Activated CD4-positive, alpha-beta T cell treated with anti-CD3 and anti-CD28 coated beads, Interleukin-2, Interleukin-6, amounts not matched to agents 100 ng/mL and 50 ng/mL, durations not matched to agents 16 hours and 8 hours (primary cell): ENCODE measurements at places on chromosomes 4 and X.

GRCh38 chr4:76559236-76560071 lies 124.4 kb downstream of the SHROOM3 start:
- no peak for DNase-seq

DNA sequence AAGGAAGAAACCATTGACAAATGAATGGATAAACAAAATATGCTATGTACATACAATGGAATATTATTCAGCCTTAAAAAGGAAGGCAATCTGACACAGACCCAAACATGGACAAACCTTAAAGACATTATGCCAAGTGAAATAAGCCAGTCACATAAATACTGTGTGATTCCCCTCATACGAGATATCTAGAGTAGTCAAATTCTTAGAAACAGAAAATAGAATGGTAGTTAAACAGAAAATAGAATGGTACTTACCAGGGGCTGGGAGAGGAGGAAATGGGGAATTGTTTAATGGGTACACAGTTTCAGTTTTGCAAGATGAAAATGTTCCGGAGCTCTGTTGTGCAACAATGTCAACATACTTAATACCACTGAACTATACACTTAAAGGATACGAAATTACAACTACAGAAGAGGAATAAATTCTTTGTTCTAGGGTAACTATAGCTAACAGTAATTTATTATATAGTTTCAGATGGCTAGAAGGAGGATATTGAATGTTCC lies 47.8 kb upstream of the DUSP21 start:
- DNase-seq = no peak

DNA sequence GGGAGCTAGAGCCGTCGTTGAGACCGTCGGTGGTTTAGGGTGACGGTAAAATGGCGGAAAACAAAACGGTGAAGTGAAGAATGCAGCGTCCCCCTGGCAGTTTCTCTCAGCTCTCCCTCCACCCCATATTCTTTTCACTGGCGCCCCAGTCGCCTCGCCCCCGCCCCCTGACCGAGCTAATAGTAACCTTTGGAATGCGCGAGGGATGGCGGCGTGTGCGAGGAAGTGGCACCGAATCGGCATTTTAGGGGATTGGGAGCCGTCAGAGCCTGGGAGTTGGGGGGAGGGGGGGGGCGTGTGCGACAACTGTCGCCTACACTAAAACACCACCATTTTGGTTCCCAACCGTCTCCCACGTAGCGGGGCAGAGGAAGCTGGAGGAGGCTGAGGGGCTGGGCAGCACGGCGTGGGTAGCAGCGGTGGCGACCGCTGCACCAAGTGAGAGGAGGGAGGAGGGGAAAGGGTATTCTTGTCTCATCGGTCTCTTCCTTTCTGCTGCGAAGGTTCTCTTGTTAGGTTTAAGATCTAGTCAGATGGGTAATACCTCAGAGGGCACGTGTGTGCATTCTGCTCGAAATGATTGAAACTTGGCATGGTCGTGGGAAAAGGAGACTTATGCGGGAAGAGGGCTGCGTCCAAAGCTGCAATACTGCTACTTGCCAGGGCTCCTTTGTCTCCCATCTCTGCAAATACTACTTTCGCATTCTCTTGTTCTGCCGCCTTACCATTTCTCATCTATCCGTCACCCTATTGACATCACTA lies 840 bp downstream of the ZNF711 start:
- no peak for DNase-seq

DNA sequence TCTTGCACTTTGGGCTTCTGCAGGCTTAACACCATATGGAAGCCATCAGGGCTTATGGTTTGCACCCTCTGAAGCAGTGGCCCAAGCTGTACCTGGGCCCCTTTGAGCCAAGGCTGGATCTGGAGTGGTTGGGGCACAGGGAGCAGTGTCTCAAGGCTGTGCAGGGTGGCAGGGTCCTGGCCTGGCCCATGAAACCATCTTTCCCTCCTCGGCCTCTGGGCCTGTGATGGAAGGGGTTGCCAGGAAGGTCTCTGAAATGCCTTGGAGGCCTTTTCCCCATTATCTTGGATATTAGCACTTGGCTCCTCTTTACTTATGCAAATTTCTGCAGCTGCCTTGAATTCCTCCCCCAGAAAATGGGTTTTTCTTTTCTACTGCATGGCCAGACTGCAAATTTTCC lies 134.7 kb upstream of the USP9X start:
- DNase-seq = no peak

- DNase-seq = no peak
These were observed 87.7 kb downstream of the FHDC1 start for GRCh38 chr4:153023692-153024394.

DNA sequence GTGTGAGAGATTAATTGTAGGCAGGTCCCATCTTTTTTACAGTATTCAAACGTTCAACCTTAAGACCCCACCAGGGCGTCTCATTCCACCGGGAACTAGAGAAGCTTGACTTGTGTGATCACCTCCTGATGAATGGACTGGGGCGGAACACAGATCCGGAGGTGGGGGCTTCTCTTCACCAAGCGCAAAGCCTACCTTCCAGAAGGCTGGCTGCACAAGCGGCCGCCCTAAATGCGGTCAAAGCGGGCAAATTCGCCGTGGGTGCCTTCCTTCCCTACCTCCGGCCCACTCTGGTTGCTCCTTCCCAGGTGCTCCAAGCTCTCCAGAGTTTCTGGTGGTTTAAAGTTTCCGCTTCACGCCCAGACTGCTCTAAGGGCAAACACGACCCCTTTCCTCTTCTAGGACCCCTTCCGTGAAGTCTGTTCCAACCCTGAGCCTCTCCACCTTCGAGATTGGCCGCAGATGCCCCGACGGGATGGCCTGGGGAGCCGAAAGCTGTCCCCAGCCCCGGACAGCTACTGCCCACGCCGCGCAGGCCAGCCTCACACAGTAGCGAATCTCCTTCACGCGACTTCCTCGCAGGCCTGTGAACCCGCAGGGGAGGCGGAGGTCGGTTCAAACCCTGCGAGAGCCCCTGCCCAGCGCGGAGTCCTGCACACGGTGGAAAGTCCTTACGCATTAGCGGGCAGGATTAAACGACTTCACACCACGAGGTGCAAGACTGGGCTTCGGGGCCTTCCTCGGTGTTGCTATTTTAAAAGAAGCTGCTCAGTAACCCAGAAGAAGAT lies 1.6 kb upstream of the WWC2 start:
- no peak for DNase-seq
